Stimulated activated CD8-positive, alpha-beta memory T cell treated with anti-CD3 and anti-CD28 coated beads, Interleukin-7, amount 100 ng/mL, for 1 hour (primary cell): ENCODE measurements at places on chromosomes 4 and X.
A peak's percentile ranks its signal among the peaks of the same experiment; 100 is the strongest.

- DNase-seq: no peak
Measured at GRCh38 chr4:112002248-112002661, 143.0 kb upstream of the FAM241A start.

GRCh38 chrX:105515561-105515960 lies 295.1 kb upstream of the TEX13A start:
- no peak for DNase-seq

- no peak for DNase-seq
Measured at GRCh38 chr4:82138374-82138773, 235.4 kb downstream of the HNRNPD start.

DNA sequence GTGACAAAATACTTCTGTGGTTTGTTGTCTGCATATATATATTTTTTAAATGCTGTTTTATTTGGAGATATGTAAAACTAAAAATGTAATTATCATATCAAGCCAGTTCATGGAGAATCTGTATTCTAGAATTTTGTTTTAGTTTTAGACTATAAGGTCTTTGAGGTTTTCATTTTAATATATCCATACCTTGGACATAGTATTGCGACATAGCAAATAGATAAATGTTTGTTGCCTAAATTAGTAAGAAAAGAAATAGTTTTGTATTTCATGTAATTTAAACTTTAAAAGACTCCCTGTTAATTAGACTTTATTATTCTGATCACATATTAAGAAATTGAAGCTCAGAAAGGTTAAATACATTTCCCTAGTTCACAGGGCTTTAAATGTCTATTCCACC lies 472.9 kb downstream of the GBA3 start:
- DNase-seq: no peak

- DNase-seq: no peak
Measured at GRCh38 chrX:3520982-3521381, 174.5 kb upstream of the MXRA5 start.

- DNase-seq: no peak
Measured at GRCh38 chrX:109360301-109360700, 121.6 kb downstream of the GUCY2F start.

DNA sequence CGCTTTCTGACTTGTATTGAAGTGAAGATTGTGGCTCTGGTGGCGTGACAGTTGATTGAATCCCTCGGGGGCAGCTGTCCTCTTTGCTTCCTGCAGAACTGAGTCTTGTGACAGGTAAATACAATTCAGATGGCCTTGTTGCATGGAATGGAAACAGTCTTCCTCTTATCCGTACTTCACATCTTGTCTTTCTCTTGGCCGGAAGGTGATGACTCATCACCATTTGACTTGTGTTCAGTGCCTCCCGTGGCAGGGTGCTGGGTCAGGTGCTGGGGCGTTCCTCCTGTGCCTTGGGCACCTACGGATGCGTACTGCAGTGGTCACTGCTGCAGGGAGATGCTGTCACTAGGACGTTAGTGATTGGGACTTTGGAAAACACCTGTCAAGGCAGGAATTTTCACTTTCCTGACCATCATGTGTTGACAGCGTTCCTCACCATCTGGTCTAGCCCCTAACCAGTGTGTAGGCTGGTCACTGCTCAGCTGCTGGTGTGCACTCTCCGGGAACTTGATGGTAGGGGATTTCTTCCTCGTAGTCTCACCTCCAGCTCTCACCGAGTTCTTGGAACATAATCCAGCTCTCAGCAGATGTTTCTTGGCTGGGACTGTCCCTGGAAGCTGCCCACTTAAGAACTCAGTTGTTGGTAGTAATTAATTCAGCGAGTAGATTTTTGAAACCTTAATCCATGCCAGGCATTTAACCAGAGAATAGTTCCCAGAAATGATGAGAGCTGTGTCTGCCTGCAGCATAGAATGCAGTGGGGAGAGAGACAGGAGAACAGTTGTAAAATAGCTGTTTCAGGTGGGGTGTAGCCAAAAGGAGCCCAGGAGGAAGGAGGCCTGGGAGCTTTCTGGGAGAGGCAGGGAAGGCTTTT lies 7.2 kb downstream of the TBC1D14 start:
- peak; percentile 33 for DNase-seq

- no peak for DNase-seq
Measured at GRCh38 chrX:53347948-53348347, 66.6 kb upstream of the IQSEC2 start.

DNA sequence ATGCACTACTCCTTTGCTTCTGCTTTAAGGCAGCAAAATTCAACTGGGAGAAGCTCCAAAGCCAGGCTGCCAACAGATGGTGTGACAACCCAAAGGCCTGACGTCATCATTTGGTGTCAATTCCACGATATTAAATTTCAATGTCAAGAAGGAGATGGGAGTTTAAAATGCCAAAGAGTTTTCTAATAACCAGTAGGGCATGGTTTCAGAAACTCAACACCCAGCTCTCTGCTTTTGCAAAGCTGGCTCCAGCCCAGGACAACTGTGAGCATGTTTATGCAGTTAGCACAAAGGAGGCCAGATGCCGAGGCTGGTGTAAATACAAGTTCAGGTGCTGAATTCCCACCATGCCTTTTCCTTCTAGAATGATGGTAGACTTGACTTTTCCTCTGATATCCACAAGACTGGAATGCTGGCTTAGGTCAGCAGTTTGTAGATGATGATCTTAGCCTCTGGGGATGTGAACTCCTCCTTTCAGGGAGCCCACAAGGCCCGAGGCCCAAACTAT lies 67.3 kb downstream of the AFAP1 start:
- no peak for DNase-seq

DNA sequence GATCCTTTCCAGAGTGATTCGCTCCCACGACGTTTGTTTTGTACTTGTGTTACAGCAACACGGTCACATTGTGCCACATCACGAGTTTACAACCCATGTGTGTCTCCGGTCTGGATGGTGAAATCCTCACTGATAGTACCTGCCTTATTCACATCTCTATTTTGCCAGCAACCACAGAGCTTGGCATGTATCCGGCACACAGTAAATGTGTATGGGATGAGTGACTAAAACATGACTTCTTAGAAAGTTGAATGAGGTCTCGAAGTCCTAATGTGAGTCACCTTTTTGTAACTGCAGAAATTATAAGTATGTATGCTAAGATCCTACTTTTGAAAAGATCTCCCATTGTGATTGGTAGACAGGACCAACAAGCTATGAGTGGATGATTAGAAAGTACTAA lies 7.5 kb downstream of the STOX2 start:
- DNase-seq: no peak

DNA sequence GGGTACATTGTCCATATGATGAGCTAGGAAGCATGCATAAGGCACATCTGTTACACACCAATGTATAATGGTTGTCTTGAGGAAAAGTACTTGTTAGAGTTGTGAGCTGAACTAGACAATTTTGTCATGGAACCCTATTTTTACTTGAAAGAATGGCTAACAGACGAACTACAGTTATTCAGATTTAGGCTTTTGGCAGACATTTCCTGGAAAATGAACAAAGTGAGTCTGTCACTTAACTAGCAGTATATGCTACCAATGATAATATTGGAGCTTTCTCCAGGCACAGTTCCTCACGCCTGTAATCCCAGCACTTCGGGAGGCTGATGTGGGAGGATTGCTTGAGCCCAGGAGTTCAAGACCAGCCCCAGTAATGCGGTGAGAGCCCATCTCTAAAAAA lies 61.9 kb upstream of the SLC25A43 start:
- DNase-seq: no peak

DNA sequence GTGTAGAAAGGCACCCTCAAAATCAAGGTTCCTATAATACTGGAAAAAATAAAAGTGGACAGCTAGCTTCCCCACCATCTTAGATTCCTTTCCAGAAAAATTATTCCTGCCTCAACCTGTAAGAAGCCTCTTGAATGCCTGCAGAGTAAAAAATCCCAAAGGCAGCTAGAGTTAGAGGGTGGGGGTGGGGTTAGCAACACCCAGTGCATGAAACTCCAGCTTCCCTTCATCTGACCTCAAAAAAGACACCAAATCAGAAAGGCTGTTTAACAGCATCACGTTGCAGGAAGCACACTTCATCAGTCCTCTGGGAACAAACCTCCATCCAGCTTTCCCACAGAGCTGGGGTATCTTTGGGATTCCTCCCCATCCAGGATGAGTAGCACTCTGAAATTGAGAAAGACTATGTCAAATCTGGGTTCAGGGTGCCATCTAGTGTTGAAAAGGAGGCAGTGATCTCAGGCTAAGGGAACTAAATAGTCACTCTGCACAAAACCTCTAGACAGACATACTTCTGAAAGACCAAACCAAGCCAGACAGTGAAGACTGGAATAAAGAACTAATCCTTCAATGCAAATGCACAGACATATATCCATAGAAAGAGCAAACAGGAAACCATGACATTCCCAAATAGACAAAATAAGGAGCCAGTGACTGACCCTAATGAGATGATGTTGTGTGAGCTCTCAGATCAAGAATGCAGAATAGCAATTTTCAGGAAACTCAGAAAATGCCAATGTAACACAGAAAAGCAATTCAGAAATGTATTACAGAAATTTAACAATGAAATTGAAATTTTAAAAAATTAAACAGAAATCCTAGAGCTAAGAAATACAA lies 97.9 kb downstream of the ARHGEF9 start:
- DNase-seq: no peak

- DNase-seq: no peak
Measured at GRCh38 chr4:90001023-90001422, 106.4 kb downstream of the MMRN1 start.

DNA sequence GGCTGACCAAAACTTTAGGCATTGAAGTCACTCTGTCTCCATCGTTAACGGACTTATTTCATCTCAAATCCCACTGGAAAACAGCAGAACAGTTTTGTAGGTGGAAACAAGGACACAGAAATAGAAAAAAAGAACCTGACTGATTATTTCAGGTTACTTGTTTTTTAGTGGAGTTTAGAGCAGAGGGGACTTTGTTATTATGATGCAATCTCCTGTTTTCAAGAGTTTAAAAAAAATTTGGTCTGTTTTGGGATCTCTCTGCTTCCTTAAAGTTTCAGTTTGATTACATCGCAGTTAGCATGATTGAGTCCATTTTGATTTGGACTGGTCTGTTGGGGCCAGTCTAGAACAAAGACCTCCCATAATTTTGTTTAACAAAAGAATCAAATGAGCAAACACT lies 13.6 kb downstream of the PROM1 start:
- no peak for DNase-seq

GRCh38 chr4:186587416-186588018 lies 32.1 kb upstream of the MTNR1A start:
- peak; percentile 40 for DNase-seq

DNA sequence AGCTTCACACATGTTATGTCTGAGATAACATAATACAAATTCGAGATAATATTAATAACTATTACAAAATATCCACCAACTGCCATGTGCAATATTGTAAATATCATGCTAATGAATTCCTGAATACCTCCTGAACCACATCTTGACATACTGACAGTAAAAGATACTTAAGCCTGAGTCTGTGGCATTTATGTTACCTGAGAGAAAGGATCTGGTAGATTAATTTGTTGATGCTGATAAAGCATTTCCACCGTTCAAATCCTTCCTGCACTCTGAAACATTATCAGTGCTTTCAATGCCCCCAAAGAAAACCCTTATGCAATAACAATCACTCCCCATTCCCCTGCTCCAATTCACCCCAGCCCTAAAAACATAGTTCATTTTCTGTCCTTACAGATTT lies 38.8 kb upstream of the ADGRA3 start:
- no peak for DNase-seq

DNA sequence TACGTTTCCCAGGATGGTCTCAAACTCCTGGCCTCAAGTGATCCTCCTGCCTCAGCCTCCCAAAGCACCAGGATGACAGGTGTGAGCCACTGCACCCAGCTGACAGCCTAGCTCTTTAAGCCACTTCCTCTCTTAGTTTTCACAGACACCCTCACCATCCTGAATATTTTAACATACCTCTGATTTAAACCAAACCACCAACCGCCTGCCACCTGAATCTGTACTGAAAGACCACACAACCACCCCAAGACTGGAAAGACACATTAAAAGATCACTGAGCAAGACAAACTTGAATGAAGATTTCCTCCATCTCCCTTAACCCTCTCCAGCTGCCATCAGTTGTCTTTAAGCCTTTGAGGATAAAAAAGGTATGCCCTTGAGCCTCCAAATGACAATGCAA lies 110.6 kb downstream of the SH3KBP1 start:
- no peak for DNase-seq

DNA sequence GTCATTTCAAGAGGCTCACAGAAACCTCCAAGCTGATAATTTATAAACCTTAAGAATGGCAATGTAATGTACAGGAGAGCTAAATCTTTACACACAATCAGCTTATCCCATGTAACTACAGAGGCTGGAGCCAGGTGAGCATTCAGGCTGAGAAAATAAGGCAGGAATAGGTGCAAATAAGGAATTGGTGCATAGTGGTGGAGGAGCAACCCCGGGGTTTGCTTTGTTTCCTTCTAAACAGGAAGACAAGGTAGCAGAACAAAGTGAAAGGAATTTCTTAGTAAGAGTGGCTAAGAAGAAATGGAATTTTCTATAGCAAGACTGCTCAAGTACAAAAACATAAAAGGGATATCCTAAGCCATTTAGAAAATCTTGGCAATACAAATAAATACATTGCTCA lies 82.4 kb downstream of the NR3C2 start:
- no peak for DNase-seq

DNA sequence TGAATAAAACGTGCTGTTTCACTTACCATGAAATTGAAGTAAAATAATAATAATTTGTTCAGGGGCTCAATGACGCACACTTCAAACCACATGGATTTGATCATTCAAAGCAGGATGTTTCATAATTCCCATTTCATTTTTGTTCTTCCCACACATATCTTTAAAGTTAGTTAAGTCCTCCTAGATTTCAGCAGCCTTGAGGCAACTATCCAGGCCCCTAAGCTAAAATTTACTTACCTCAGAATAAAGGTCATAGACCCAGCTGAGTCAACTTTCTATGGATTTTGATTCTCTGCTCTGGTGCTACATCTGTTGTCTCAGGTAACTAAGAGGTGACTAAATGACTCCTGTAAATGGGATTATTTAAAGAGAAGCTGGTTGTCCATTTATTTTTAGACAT lies 25.0 kb downstream of the GPR174 start:
- DNase-seq: no peak

GRCh38 chr4:74056858-74057562 lies 18.5 kb upstream of the CXCL3 start:
- no peak for DNase-seq

DNA sequence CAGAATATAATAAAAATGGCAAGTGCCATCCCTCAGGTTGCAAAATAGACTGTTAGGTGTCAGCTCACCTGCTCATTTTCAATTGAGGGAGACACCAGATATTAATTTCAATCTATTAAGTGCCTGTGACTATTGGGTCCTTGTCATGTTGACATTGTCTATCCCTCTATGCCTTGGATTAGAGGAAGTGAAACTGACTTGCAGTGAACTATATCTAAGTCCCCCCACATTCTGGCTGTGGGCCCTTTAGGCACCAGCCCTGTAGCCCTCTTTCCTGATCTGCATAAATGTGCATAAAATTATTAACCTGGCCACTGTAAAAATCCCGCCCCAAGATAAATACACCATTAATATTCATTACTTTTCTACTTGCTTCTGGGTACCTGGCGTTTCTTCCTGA lies 293.0 kb upstream of the CLNK start:
- no peak for DNase-seq

GRCh38 chr4:181264893-181265292 lies 978.3 kb upstream of the TENM3 start:
- no peak for DNase-seq
